GM23248 (cell line): ENCODE measurements at places on chromosomes 5 and 9. TPM values are rescaled to one million over a fixed set of nuclear protein-coding genes. Genes with fewer than 3 reads are reported as not detected.

- peak; percentile 74 for DNase-seq
Measured at GRCh38 chr9:78030553-78031443, 813 bp downstream of the GNAQ start.

GRCh38 chr5:171978519-171978918 lies 27.9 kb downstream of the FBXW11 start:
- no peak for DNase-seq

DNA sequence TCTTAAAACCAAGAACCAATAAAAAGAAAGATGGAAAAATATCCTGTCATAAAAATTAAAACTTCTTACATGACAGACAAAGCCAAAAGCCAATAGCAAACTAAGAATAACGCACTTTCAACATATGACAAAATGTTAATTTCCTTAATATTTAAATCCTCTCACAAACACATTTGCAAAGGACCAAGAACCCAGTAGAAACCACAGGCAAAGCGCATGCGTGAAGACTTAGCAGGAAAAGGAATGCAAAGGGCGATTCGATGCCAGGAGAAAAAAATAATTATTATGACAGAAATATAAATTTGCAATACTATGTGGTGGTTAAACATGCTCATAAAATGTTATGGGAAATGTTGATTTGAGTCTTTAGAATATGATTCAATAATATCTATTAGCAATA lies 39.9 kb upstream of the OLFM1 start:
- DNase-seq, result no peak

INSL6 gene
- not detected in 2 replicates for polyA plus RNA-seq

GRCh38 chr5:149641000-149641576 lies 59.8 kb downstream of the ARHGEF37 start:
- DNase-seq, result peak; percentile 41

COX7C gene
- 407 and 424 TPM in 2 replicates for polyA plus RNA-seq

SLC28A3 gene
- 0.11 and 0.15 TPM in 2 replicates for polyA plus RNA-seq

DNA sequence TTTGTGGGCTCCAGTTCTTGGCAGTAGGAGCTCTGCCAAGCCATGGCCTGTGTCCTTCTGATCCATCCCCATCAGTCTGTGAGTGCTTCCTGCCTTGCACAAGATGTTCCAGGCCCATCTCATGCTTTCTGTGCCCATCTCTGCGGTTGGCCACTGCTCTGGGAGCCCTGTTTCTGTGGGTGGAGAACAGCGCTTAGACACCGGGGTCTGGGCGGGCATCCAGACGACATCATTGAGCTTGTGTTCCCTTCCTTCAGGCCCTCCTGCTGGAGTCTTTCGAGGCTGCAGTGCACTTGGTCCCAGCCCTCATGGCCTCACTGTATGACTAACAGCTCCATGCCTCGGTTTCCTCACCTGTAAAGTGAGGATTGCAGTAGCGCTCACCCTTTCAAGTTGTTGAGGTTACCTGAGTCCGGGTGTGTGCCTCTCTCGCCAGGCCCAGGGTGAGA lies 14.9 kb upstream of the CARD19 start:
- peak; percentile 54 for DNase-seq

DNA sequence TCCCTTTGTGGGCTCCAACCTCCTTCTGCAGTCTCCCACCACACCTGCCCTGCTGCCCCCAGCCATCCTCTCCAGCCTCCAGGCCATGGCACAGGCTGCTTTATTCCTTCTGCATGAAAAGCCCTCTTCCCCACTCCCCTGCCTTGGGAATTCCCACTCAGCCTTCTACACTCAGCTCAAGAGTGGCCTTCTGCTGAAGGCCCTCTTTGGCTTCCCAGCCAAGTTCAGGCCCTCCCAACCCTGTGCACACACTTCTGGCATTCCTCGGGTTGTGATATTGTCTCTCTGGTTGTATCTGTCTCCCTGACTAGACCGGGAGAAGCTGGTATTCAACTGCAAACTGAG lies 5.7 kb downstream of the SHB start:
- DNase-seq, result no peak

GRCh38 chr9:26650325-26650724 lies 242.3 kb downstream of the CAAP1 start:
- no peak for DNase-seq

SNCAIP gene
- polyA plus RNA-seq, result 1.5 TPM in 2 replicates

GRCh38 chr5:67063791-67064190 lies 132.8 kb downstream of the CD180 start:
- peak; percentile 4 for DNase-seq

GRCh38 chr9:26669701-26670670 lies 222.6 kb downstream of the CAAP1 start:
- DNase-seq, result no peak

RFESD gene
- polyA plus RNA-seq, result 4.6 and 6.6 TPM in 2 replicates

- no peak for DNase-seq
Measured at GRCh38 chr5:180644129-180644824, 5.1 kb downstream of the FLT4 start.

- no peak for DNase-seq
Measured at GRCh38 chr9:107869111-107869510, 379.5 kb upstream of the KLF4 start.

GRCh38 chr5:88540471-88541115 lies 271.9 kb upstream of the TMEM161B start:
- DNase-seq, result no peak

GRCh38 chr9:77834898-77835488 lies 186.9 kb upstream of the GNA14 start:
- DNase-seq, result no peak
